ENCODE measurements at places on chromosomes 6 and 20.
A peak's percentile ranks its signal among the peaks of the same experiment; 100 is the strongest.

DNA sequence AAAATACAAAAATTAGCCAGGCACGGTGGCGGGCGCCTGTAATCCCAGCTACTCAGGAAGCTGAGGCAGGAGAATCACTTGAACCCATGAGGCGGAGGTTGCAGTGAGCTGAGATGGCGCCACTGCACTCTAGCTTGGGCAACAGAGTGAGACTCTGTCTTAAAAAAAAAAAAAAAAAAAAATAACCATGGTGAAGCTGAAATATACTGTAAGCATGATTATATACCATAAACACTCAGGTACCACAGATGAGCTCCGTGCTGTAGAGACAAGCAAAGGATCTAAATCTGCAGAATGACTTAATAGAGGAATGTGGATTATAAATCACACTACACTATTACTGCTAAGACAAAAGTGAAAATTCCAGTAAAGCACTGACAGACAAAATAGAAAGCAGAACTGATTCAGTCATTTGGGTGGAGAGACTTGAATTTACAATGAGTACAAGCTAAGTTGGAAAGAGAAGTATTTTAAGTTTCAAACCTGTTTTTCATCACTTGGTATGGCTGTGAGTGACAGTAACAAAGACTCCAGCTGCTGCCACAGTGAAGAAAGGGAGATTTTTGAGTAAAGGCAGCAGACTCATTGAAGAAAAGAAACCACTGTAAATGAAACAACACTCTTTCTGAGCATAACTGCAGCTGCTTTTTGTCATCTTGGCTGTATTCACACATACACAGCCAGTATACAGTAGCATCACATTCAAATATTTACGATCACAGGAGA is 322.1 kb downstream of the RNGTT start:
- peak; percentile 21 for DNase-seq

DNA sequence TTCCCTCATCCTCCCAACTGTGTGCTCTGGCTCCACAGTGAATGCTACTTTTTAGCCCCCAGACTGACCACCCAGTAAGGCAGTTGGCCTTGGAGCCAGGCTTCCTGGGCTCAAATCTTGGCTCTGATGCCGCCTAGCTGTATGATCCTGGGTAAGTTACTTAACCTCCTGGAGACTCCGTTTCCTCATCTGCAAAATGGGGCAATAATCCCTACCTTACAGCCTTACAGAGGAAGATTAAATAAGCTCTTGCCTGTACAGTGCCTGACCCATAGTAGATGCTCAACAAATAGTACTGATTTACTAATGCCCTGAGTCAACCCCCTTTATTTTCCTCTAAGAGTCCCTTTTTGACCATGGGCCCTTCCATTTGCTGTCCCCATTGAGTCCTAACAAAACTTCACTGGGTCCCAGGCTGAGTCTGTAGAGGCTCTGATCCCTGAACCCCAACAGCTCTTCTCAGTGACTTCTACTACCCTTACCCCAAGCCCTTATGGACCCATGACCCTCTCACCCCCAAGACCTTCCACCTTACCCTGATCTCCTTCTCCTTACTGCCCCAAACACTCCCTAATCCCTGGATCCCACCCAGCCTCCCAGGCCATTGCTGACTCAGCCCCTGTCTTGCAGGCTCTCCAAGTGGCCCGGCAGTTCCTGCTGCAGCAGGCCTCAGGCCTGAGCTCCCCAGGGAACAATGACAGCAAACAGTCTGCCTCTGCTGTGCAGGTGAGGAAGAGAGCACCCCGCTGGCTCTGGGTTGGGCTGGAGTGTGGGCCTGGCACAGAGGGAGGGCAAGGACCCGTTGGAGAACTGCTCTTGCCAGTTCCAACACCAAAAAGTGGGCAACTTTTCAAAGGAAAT is 31.4 kb downstream of the FOXP4 start:
- no peak for DNase-seq

- DNase-seq = no peak
Measured at GRCh38 chr20:58627212-58628072, 23.6 kb upstream of the STX16 start.

- DNase-seq = no peak
Measured at GRCh38 chr20:51498765-51499540, 43.6 kb downstream of the NFATC2 start.

DNA sequence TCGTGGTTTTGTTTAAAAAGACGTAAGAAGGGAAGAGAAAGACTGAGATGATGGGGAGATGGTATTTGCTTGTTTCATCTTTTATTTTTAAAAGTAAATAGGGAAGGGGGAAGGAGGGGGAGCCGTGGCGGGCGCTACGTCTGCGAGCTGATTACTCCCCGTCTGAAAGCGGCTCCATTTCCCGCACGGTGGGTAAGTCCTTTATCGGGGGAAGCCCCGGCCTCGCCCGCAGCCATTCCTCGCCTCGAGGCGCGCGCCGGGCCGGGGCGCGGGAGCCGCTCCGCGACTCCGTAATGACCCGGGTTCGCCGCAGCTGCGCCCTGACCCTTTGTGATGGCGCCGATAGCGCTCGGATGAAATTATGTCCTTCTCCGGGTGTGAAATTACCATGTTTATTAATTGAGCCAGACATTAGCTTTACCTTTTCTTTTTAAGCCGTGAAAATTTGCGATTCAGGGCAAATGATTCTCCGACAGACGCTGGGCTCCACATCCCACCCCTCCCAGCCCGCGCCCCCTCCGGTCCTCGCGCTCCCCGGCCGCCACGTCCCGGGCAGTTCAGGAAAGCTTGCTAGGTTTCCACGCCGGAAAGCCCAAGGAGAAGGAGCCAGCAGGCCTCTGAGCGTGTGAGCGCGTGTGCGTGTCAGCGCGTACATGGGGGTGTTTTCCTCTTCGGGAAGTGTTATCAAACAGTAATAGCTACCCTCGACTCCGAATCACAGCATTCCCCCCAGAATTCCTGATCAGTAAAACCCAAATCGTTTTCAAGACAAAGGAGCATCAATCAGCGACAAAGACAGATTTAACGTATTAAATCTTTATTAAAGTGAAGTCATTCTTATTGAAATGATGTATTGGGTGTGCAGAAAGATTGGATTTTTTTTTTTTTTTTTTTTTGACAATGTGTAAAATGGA is 30.0 kb downstream of the TFAP2A start:
- DNase-seq = no peak

DNA sequence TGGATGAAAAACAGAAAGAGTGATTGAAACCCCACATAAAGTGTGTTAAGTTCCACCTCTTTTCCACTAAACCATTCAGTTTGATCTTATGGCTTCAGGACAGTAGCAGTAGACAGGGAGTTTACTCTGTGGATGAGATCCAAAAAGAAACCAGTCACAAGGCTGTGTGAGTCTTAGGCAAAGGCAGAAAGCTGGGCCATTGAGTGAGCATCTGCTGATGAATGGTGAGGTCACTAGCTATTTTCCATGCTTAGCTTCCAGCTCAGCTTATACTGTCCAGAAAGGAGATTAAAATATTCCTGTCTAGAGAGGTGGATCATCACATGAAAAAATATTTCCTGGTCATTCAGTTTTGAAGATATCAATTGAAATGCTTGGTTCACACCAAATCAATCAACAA is 1643.9 kb downstream of the HACE1 start:
- no peak for DNase-seq

GRCh38 chr6:38638941-38639497 is 710 bp downstream of the BTBD9 start:
- DNase-seq = no peak

DNA sequence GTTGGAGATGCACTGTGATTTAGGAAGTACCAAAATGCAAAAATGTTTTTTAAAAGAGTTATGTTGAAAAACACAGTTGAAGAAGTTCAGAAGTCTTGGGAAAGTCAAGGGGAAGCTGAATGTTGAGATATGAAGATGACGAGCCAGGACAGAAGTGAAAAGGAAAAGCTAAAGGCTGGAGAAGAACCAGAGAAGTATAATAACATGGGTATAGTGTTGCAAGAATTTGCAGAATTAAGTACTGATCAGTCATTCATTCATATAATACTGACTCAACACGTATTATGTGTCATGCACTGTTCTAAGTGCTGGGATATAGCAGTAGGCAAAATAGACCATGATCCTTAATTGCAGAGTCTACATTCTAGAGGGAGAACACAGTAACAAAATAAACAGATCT is 432.8 kb downstream of the CDC5L start:
- no peak for DNase-seq

GRCh38 chr6:35165630-35166071 is 24.5 kb upstream of the TCP11 start:
- no peak for DNase-seq

DNA sequence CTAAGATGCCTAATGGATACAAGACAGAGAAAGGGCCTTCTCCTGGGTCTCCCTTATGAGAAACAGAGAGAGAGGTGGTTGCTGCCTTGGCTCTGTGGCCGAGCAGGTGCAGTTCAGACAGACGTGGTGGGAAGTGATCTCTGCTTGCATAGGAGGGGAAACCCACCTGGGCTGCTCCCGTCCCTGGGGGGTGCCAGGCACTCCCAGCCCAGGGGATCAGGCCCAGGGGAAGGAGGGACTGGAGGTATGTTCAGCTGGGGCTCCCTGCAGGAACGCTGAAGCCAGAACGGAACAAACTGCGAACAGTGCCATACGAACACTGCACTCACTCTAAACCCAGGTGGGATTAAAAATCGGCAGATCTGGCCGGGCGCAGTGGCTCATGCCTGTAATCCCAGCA is 35.7 kb upstream of the OVOL2 start:
- DNase-seq = no peak

DNA sequence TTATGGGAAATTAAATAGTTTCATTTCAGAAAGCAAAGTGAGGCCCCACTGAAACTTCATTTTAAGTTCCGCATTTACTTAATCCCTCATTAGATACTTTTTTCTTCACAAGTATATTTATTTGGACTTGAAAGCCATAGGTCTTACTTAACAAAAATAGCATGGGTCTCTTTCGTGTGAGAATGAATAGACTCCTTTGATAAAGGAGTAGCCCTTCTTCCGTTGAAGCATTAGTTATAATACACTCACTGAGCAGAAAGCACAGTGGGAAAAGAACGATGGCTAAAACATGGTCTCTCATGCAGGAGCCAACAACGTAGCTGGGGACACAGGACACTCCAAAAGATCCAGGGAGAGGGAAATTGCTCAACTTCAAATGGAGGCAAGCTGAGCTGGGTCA is 130.4 kb downstream of the SLC23A2 start:
- DNase-seq = no peak

GRCh38 chr6:52356017-52356416 is 5.9 kb upstream of the PAQR8 start:
- DNase-seq = no peak

GRCh38 chr20:50578061-50578777 is 68.0 kb downstream of the PTPN1 start:
- DNase-seq = no peak

- DNase-seq = no peak
Measured at GRCh38 chr6:3575701-3576100, 118.9 kb upstream of the SLC22A23 start.

- no peak for DNase-seq
Measured at GRCh38 chr6:159494586-159494972, 198.5 kb downstream of the SOD2 start.

GRCh38 chr6:45965007-45965406 is 50.7 kb downstream of the CLIC5 start:
- no peak for DNase-seq
